ENCODE measurements at places on chromosomes 4 and X.

DNA sequence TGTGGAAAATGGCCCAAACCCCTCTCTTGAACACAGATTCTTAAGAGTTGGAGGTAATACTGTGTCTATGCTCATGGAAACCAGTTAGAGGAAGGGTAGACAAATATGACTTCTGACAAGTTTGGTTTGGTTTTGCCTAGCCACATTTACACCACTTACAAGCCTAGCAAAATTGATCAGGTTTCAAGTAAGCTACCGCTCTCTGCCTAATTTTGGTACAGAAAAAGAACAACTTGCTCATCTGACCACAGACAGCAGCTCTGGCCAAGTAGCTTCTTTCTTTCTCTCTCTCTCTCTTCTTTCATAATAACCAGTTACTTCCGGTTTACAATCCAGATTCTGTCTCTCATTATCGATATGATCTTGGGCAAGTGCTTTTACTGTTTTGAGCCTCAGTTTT is 260.0 kb downstream of the GLUD2 start:
- DNase-seq: no peak

GRCh38 chrX:17550011-17550410 is 175.0 kb downstream of the NHS start:
- DNase-seq: no peak

DNA sequence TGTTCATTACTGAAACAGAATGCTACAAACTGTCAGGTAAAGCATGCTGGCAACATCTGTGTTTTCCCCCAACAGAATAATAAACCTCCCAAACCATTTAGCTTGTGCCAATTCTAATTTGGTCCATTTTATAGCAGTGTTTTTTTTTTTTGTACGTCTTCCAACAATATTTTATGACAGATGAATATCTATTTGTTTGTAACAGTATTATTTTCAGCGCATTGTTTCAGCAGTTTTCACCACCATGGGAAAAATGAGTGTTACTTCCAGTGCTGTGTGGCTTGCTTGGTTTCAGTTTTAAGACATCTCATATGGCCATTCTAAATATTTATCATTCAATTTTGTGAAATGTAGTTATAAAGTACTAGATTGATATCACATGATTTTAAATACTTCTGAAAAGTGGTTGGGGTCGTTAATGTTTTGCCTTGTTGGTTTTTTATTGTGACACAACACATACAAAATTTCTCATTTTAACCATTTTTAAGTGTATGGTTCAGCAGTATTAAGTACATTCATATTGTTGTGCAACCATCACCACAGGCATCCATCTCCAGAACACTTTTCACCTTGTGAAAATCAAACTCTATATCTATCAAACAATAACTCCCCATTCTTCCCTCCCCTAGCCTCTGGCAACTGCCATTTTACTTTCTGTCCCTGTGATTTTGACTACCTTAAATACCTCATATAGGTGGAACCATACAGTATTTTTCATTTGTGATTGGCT is 25.6 kb upstream of the TBC1D19 start:
- DNase-seq: no peak

- no peak for DNase-seq
These were observed 283.2 kb downstream of the ANK2 start for GRCh38 chr4:113332701-113333100.

GRCh38 chr4:80079255-80079923 is 6.4 kb upstream of the ANTXR2 start:
- DNase-seq: no peak

DNA sequence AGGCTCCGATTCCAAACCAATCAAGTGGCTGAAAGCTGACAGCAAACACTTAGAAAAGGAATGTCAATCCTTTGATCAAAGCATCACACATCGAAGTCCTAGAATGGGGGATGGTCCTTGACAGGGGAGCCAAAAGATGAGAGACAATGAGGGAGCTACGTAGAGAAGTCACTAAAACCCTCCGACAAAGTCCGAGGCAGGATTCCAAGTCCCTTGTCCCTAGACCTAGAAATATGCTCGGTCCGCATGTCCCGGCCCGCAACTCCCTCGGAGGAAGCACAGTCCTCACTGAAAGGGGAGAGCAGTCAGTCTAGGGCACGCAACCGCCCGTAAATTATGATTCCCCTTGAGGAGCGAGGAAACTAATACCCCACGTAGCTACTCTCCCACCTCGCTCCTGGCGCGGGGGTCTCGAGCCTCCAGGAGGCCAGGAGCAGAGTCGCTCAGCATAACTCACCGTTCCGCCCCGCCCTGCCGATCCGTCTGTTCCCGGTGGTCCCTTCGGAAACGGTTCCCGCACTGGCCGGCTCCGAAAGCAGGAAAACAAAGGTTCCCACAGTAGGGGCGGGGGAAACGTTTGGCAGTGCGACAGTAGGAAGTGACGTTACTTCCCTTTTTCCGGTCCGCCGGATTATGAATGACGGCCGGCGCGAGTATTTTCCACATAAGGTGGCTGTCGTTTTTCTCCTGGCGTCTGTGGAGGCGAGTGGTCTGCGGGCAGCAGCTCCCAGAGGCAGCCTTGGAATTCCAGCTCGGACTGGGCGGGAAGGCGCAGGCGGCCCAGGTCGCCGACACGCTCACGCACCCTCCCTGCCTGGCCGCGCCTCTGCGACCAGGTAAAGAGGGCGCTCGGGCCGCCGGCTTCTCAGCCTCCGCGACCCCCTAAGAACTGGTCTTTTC is at the start of the genes GSTCD and INTS12:
Gene GSTCD, plus strand, starts transcription at position 604 of the 900 bp plus-strand sequence. CDS start 8,830 bp downstream, outside the sequence.
Gene INTS12, minus strand, starts transcription at position 509 of the 900 bp plus-strand sequence. CDS start 8,684 bp downstream, outside the sequence.
- DNase-seq: peak; percentile 55
